H9 (cell line): ENCODE measurements at places on chromosomes 7 and 10.
A peak's percentile ranks its signal among the peaks of the same experiment; 100 is the strongest.

DNA sequence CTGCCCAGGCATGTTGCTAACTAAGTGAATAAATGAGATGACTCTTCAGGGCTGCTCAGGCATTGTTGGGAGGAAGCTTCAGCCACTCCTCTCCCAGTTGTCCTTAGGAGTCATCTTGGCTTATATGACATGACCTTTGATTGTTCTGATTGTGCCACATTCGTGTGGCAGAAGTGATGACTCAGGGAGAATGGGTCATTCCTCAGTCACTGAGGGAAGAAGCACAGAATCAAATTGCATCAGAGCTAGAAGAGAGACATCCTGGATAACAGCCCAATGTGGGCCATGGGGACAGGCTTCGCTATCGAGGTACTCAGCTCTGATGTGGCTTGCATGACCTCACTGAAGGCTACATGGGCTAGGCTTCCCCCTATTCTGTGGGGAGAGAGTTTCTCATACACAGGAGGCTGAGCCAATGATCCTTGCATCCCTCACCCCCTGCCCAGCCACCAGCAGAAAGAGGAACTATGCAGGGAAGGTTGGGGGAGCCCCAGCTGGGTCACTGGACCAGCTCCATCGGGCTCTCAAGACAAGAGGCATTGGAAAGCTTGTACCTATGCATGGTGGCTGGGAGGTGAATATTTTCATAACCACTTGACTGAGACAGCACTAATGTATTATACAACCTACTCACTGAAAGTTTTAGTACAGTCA, 6.0 kb upstream of the HMX3 start:
- no peak for DNase-seq

DNA sequence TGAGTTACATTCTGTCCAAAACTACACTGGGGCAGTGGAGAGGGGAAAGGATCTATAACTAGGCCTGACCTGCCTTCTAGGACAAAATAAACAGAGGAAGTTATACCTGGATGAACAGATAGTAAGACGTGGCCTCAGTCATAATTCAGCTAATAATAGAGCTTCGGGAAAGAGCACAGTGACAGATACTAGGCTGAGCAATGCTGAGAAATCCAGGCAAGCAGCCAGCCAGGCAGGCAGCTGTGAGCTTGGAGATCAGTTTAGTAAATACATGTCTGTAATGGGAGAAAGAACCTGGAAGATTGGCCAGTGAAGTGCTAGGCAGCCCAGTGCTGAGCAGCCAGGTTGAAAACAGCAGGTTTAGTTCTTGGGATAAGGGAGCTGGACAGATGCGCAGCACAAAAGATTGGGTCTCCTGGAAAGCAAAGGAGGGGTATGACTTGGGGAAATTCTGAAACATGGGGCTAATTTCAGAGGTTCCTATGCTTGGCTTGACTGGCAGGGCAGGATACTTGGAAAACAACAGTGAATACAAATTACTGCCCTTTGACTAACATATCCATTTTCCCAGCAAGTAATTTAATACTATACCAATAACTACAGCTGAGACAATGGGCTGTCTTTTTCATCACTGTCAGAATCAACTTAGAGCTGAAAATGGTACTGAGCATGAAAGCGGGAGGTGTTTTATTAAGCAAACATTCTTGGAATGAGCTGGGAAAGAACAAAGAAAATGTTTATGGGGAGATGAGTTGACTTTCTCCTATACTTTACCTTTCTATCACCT, 140.8 kb downstream of the DGKB start:
- DNase-seq = no peak

- DNase-seq = no peak
Observed at GRCh38 chr10:71743089-71743838, 23.7 kb upstream of the C10orf105 start.

- no peak for DNase-seq
Observed at GRCh38 chr10:110107887-110108286, 99.5 kb upstream of the MXI1 start.

DNA sequence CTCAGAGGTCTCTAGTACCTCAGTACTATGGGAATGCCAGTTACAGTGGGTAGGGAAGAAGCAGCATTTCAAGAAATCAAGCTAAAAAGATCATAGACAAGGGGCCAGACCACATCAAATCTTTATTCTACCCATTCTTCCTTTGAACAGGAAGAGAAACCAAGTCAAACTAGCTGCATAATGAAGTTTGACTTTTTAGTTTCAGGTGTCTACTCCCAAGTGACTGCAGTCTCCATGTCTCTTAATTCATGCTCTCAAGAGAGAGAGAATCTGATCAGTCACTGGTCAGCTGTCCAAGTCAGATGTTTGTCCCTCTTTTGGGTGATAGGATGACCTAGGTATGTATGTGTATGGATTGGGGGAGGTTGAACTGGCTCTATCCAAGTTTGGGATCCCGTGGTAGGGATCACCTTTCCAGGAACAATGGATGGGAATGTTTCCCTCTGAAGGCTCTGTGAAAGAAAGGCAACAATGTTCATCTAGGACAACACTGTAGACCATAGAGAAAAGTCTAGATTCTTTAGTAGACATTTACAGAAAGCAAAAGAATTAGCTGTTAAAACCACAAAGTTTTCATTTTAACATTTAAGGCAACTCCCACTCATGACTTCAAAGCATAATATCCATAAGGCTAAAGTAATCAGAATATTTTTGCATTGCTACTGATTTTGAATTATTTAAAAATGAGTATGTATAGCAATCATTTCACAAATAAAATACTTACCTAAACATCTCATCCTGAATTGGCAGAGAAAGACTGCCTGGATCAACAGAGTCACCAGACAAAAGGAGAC, 30.1 kb upstream of the PRTFDC1 start:
- no peak for DNase-seq

GRCh38 chr7:2611922-2612321, 19.9 kb upstream of the TTYH3 start:
- no peak for DNase-seq

DNA sequence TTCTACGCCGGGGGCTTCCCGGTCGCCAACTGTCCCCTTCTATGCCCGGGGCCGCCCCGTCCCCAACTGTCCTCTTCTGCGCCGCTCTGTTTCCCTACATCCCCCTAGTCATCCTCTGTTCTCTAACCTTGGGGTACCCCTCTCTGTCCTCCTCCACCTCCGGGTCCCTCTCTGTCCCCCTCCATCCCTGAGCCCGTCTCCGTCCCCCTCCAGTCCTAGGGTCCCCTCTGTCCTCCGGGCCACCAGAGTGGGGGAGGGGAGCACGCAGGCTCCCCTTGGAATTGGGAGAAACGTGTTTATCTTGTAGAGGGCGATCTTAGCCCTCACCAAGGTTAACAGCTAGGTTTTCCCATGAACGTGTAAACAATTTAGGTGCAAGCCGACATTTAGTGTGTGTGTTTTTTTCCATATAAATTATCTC, 852 bp upstream of the KLF6 start:
- DNase-seq = peak; percentile 48

DNA sequence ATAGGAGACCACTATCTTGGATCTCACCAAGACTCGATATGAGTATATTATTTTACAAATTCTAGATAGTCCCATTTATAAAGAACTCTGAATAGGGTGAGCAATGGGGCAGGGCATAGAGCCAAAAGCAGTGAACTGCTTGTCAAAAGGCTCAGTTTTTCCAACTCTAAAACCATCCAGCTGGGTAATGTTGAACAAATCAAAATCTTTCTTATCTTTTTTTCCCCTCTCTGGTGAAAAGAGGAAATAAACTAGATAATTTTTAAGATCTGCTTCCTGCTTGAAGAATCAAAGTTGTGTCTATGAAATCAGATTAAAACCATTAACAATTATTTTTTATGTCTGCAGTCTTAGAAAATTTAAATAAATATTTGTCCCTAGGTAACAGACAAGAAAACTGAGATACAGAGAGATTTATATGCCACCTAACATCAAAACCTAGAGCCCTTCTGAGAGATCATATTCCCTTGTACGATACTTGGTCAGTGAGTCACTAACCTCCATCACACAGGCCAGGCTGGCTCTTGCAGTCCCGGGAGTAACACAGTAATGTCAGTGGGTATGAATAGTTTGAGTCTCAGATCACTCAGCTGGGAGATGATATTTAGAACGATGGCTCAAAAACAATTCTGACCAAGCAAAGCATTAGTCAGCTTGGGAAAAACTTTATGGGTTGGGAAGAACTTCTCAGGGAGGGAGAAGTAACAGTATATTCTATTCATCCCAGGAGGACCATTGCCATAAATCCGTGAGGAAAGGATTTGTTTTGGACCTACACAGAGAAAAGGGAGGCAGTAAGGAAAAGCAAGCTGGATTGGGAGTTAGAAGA, 178.8 kb downstream of the REEP3 start:
- no peak for DNase-seq

DNA sequence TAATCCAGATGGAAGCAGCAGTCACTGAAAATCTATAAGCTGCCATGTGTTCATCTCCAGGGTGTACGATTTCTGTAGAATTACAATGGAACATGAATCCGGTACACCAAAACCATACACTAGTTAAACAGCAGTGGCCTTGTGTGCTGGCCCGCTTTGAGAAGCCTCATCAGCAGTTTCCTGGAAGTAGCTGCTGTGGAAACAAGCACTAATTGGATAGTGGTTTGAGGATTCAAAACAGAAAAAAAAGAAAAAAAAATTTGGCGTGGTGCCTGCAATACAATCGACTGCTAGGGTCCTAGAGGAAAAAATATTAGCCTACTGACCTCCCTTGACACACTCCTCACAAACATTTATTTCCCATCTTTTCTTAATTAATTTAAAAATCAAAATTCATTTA, 545.9 kb downstream of the SORCS1 start:
- no peak for DNase-seq

DNA sequence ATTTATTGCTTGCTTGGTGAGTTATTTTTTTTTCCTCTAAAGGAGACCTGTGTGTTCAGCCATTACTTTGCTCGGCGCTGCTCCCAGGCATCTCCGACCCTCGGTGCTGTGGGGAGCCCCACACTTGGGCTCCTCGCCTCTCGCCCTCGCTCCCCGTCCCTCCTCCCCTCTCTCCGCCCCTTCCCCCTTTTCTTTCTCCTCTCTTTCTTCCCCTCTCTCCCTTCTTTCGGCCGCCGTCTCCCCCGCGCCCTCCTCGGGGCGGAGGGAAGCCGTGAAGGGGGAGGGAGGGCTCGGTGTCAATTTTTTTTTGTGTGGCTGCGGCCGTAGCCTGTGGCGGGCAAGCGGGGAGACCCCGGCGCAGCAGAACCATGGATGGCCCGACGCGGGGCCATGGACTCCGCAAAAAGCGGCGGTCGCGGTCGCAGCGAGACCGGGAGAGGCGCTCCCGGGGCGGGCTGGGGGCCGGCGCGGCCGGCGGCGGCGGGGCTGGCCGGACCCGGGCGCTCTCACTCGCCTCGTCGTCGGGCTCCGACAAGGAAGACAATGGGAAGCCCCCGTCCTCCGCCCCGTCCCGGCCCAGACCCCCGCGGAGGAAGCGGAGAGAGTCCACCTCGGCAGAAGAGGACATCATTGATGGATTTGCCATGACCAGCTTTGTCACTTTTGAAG, 1.1 kb downstream of the AUTS2 start:
- peak; percentile 34 for DNase-seq

- DNase-seq = no peak
Observed at GRCh38 chr10:75611993-75612372, 180.6 kb downstream of the LRMDA start.

GRCh38 chr7:5694912-5695726, 86.3 kb downstream of the RNF216 start:
- DNase-seq = no peak

GRCh38 chr10:69437321-69438259, 13.7 kb upstream of the TSPAN15 start:
- no peak for DNase-seq

DNA sequence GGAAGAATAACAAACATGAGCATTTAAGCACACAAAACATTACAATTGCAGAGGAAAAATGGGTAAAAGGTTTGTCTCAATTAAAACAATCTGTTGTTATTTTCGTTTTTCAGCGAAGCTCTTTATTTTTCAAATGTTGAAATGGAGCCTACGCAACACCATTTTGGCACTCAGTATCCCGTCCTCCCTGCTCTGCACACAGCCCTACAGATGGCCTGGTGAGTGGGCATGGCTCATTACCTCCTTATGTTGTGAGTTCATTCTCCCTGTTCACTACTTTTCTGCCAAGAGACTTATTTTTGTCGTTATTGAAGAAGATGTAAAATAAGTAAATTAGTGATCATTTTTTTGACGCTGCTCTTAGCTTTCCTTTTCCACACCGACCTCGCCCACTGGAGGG, 167.8 kb upstream of the CXCL12 start:
- no peak for DNase-seq

GRCh38 chr7:20280475-20281351, 50.0 kb upstream of the ITGB8 start:
- DNase-seq = no peak

GRCh38 chr7:43880596-43880995, 11.3 kb upstream of the MRPS24 start:
- DNase-seq = no peak

GRCh38 chr7:142033154-142033553, 37.5 kb downstream of the MGAM start:
- DNase-seq = no peak

GRCh38 chr7:132709971-132710567, 133.8 kb upstream of the PLXNA4 start:
- no peak for DNase-seq

DNA sequence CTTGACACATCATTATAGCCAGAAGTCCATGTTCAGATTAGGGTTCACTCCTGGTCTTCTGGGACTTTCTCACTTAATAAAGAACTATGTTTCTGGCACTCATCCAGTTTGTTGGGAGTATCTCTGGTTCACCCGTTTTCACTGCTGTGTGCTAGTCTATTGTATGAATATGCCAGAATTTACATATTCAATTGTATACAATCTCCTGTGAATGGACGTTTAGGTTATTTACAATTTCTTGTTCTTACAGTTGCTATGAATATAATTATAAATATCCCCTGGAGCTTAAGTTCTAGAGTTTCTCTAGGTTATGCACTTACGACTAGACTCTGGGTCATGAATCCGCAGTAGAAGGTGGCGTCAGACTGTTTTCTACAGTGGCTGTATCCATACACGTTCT, 20.0 kb upstream of the RBM33 start:
- DNase-seq = no peak

DNA sequence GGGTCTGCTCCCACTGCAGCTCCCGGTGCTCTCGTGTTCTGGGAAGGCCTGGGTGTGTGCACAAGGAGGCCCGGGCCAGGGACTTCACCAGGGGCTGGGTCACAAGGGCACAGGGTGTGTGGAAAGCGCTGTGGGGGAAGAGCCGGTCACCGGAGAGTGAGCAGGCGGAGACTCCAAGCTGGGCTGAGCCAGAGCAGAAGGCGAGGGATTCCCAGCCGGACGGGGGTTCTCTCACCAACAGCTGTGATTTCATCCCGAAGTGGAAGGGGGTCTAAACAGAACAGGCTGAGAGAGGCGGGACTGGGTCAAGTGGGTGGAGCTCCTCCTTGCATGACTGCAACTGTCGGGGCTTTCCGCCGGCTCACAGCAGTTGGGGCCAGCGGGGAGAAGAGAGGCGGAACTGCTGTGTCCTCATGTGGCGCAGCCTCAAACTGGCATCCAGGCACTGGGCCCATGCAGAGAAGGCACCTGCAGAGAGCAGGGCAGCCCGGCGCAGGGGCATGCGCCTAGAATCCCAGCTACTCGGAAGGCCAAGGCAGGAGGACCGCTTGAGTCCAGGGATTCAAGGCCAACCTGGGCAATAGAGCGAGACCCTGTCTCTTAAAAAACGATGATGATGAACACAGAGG, 7.6 kb upstream of the ORAI2 start:
- DNase-seq = peak; percentile 54

GRCh38 chr7:20744954-20745446, 41.7 kb downstream of the SP8 start:
- DNase-seq = no peak

GRCh38 chr10:65032867-65033769, 1511.9 kb downstream of the REEP3 start:
- no peak for DNase-seq
